ENCODE measurements at places on chromosomes 3 and 15.
A peak's percentile ranks its signal among the peaks of the same experiment; 100 is the strongest.

DNA sequence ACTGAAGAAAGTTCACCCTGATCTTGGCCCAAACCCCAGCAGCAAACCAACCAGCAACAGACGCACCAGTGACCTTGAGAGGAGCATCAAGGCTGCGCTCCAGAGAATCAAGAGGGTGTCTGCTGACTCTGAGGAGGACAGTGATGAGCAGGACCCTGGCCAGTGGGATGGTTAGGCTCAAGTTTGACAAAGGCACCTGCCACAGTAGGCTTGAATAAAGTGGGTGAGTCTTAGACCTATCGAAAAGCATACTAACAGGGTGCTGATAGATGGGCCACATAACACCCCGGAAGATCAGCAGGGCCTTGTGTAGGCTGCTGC lies 23.9 kb downstream of the WHAMM start:
- DNase-seq = no peak

GRCh38 chr3:149472030-149472797 lies 2.3 kb upstream of the TM4SF4 start:
- no peak for DNase-seq

DNA sequence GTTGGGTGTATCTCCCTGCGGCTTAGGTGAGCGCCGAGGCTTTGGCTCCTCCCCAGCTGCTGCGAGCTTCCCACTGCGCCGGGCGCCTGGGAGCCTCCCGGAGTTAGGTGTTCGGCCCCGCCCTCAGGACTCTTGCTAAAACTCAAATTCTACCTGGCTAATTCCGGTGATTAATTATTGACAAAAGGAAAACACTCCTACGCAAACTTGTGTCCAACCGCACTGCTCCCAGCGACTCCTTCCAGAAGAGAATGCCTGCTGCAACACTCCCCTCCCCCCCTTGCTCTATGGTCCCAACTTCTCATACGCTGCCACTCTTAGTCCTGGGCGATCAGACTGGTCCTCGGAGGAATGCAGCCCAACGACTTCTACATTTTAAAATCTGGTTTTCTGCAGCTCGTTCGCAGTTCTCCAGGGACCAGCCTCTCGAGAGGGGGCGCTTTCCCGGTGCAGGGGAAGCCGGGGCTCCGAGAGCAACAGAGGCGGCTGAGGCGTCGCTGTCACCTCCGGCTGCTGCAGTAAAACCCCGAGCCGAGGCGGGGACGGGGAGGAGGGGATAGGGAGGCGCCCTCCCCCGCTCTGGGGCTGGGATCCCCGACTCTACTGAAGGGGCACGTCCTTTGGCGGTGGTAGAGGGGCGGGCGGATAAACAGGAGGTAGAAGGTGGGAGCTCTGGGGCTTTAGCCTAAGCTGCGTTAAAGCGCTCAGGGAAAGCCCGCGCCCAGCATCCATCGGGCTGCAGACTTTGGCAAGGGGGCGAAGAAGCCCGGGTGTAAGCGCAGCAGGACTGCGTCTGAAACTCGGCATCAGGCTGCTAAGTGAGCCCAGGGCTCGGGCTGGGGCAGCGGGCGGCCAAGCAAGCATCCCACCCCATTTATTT lies at the start of gene SPTSSB:
TSS of gene SPTSSB (minus strand) at position 77 of the 880 bp plus-strand sequence. CDS start 25,194 bp downstream, outside the sequence.
- peak; percentile 50 for DNase-seq

- DNase-seq = no peak
Measured at GRCh38 chr3:169581633-169582032, 81.9 kb downstream of the MECOM start.

DNA sequence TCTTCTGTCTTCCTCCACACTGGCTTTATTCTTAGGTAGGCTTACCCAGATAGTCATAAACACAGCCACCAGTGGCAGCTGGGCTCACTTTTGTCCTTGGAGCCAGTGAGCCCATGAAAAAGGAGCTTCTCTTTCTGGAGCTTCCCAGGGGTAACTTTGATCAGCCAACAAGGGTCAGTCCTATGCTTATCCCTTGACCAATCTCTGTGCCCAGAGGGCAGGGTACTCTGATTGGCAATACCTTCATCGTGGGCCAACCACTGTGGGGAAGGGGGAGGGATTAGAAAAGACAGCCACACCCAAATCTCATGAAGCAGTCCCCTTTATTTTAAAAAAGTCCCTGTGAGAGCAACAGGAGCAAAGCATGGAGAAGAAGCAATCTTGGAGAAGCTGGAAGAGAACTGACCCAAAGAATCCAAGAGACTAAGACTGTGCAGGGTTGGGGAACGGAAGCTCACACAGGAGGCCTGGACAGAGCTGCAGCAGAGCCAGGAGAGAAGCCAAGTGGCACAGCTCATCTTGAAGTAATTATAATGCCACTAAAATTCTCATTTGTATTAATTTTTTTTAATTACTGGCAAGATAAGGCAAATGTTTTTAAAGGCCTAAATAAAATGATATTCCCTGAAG lies 70.4 kb downstream of the SSUH2 start:
- DNase-seq = no peak

All from left hindlimb (tissue), 1 donor.